ENCODE measurements at places on chromosomes 7 and 10.

DNA sequence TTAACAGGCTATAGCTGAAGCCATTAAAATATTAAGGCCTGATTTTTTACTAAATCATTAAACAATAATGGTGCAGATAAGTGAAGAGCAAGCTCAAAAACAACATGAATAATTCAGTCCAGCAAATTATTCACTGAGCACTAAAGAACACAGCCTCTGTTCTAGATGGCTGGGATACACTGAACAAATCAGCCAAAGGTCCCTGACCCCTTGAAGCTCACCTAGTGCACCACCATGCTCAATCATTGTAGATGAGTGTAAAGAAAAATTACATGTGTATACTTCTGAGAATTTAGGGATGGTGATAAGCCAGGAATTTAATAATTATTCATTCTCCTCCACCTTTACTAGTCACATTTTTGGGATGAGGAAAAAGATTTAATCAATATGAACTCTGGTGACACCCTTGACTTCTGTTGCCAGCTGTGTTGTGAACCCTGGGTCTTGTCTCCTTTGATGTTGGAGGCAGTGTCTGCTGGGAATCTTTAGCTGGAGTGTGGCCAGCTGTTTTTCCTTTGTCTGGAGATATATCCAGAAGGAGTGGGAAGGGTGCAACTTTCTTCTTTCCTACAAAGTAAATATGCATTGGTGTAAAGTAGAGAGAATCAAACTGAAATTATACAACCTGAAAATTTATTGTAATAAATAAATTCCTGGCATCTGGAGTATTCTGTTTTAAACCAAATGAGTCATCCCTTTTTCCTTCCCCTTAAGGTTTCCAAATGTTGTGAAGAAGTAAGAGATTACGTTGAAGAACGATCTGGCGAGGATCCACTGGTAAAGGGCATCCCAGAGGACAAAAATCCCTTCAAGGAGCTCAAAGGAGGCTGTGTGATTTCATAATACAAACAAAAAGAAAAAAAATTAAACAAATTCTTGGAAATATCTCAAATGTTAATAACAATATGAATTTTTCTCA lies 4.0 kb downstream of the GNGT1 start:
- DNase-seq = no peak

GRCh38 chr7:134886353-134887057 lies 99.8 kb upstream of the AGBL3 start:
- DNase-seq = no peak

DNA sequence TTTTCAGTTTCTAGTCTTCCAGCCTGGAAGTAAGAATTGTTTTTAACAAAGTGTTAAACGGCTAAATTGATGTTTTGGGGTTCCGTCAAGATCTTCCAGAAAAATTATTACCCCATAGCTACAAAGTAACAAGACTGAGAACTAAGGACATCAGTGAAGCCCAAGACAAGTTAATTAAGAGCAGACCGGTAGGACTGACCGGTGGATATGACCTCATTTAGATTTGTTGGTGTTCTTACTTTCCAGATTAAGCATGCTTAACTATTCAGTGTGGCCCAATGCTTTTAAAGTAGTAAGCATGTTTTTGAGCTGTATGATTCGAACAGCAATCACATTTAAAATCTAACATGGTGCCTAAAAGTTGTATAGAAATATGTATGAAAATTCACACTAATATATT lies 73.1 kb upstream of the RPA3 start:
- DNase-seq = no peak

- DNase-seq = no peak
Observed at GRCh38 chr10:75477680-75478079, 46.3 kb downstream of the LRMDA start.

DNA sequence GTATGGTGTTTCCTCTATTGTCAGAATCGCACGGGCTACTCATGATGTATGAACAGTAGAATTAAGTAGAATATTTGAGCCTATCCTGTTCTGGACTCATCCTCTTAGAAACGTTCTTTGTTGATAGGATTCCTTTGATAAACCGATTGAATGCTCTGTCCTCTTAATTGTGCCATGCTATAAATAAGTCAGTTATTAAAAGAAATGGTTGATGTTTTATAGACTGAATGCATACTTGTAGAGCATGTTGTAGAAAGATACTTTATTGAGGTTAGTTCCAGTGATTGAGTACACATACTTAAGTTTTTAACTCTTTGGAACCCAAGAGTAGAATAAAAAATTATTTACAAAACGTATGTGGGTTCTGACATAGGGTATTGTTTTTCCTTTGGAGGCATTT lies 54.9 kb upstream of the HBP1 start:
- DNase-seq = no peak

DNA sequence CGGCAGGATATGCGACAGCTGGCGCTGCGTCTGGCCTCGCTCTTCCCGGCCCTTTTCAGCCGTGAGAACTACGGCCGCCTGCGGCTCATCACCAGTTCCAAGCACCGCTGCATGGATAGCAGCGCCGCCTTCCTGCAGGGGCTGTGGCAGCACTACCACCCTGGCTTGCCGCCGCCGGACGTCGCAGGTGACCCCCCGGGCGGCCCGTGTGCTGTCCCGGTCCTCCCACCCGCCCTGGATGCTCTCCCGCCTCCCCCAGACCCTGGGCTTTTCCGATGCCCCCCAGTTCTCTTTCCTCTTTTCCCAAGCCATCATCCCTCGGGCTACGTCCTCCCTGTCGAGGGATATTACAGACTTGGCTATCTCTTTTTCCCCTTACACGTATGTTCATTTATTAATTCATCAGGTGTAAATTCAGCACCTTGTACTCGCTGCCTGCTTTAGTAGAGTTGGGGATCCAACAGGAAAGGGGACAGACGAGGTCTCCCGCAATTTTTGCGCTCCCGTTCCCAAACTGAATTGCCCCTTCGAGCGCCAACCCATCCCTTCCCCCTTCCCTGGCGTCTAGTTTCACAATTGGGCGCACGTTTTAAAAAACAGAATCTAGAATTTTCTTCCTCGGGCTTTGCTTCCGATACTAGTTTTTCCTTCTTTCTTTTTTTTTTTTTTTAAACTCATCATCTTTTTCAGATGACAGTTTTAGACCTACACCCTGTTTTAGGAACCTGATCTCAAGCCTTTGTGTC lies 846 bp downstream of the MINPP1 start:
- no peak for DNase-seq

- no peak for DNase-seq
Observed at GRCh38 chr10:92967641-92968040, 93.0 kb upstream of the CYP26C1 start.

- DNase-seq = no peak
Observed at GRCh38 chr10:121559326-121560026, 38.8 kb downstream of the FGFR2 start.

DNA sequence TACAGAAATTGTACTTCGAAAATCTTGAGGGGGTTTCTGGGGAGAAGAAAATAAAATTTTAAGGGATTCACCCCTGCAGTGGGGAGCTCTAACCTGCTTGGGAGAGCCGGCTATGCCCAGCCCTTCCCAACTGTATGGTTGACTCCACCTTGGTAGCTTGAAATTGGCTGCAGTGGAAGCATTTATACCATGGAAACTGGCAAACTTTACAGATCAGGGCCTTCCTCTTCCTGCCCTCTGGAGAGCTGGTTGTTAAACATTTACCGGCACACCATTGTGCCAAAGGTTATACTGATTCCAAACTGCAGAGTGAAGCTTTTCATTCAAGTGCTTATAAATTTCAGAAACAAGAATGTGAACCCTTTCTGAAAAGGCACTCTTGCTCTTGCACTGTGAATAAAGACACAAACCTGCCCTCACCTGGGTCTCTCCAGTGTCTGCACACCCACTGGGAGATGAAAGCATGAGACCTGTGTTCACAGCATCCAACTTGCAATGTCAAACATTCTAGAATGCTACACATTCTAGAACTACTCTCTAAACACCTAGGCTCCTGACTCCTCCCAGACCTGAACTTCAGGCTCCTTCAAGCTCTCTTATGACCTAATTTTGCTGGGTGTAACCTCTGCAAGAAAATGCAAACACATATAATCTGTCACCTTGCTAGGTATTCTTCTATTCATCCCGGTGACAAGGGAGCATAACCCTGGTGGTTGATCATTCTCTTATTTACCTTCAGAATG lies 44.7 kb downstream of the ABLIM1 start:
- no peak for DNase-seq

DNA sequence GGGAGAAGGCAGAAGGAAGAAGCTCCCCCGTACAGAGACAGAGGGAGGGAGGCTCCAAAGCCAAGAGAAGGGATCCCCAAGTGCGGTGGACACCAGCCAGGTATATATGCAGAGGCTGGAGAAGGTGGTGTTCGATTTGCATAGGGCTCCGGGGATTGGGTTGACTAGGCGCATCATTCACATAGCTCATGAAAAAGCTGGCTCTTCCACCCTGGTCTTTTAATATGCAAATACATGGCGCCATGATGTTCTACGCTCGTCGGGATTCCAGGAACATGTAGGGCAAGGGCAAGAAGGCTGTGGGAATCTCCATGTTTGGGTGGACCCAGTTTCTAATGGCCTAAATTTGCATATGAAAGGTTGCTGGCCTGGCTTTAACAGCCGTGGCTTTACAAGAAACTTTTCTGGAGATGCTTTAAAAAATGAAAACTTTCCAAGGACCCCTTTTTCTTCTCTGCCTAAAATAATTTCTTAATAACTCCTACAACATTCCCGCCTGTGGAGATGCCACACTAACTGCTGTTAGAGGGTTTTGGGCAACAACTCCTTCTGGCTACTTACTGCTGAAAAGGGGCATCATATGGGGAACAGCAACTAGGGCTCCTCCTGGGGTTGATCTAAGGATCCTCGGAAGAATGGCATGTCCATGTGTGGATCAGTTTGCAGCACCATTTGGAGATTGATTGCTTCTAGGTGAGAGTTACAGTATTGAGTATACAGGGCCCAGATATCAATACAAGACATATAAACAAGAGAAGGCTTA lies 28.3 kb downstream of the C1GALT1 start:
- DNase-seq = no peak

GRCh38 chr10:754914-755313 lies 65.4 kb upstream of the DIP2C start:
- no peak for DNase-seq

DNA sequence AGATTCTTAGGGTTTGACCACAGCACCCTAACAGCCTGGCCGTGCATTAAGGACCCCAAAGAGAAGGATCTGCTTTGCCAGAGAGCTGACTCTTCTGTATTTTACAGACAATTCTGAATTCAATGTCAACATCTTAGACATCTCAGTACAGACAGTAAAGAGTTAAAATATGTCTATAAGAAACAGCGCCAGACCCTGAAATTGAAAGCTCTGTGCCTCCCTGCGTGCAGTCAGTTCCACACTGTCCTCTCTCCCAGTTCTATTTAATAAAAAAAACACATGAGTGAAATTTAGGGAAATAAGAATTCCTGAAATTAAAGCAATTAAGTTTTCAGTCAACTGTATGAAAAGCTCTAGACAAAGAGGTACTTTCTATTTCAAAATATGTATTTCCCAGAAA lies 45.1 kb downstream of the MET start:
- DNase-seq = no peak

- no peak for DNase-seq
Observed at GRCh38 chr7:74306004-74306729, 17.0 kb downstream of the CLIP2 start.

DNA sequence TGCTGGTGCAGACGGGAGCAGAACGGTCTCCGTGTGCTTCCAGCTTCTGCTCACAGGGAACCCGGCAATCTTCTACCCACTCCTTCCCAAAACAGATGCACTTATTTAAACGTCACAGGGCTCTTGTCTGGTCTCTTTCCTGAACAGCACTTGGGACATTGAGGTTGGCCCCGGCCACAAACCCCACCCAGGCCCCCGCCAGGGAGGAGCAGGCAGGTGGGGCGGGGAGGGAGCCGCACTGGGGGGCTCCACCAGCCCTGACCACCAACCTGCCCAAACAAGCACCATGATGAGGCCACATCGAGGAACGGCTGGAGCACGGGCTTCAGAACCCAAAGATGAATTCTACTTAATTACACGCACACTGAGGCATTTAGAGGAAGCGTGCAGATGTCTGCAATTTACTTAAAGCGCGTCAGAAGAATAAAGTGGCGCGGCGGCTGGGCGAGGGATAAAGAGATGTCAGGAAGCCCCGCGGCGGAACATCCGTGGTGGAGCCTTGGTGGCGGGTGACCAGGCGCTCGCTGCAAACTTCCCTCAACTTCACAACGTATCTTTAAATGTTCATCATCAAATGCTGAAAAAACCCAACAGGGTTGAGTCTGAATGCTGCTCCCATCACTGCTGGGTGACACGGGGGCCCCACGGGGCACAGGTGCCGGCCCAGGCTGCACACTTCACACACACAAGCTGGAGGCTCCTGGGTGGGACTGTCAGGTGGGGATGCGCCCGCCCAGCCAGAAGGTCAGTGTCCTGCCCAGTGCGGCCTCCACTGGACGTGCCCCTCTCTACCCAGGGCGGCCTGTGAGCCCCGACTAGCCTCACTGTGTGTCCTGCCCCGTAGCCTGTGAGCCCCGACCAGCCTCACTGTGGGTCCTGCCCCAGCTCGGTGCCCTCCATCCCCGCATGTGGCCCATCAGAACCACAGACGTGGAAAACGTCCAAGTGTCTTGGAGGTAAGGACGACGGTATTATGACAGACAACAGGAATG lies 279.2 kb downstream of the MAD1L1 start:
- DNase-seq = no peak

DNA sequence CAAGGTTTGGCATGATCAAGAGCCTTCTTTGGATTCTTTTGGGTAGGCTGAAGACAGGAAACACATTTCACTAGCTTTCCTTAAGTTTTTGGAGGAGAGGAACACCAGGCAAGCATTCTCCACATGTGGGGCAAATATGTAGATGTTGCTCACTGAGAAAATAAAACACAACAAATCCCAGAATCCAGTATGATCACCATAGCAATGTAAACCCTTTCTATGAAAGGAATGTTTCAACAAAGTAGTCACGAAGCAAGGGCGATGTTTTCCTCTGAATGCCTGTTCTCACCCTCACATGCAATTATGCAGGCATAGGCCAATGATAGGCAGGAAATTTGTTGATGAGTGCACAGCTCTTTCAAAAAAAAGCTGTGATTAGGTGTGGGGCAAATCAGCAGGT lies 20.5 kb upstream of the CEP41 start:
- DNase-seq = no peak

DNA sequence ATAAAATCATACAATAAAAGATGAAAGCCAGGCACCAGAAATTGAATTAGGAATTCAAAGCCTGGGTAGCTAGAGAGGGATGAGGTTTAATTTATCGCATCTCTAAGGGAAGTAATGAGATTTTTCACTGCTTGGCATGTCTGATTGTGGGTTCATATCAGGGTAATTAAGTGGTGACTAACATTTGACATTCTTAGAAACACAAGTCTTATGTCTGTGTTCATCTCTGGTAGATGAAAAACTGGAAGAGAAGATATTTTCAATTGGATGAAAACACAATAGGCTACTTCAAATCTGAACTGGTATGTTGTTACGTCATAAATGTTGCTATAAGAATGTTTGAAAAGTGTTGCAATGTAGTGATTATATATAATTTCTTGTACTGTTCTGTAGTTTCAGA lies 36.8 kb upstream of the ARMS2 start:
- no peak for DNase-seq

Data from SIG-M5 (cell line).